ENCODE measurements at places on chromosomes 16 and 17.

DNA sequence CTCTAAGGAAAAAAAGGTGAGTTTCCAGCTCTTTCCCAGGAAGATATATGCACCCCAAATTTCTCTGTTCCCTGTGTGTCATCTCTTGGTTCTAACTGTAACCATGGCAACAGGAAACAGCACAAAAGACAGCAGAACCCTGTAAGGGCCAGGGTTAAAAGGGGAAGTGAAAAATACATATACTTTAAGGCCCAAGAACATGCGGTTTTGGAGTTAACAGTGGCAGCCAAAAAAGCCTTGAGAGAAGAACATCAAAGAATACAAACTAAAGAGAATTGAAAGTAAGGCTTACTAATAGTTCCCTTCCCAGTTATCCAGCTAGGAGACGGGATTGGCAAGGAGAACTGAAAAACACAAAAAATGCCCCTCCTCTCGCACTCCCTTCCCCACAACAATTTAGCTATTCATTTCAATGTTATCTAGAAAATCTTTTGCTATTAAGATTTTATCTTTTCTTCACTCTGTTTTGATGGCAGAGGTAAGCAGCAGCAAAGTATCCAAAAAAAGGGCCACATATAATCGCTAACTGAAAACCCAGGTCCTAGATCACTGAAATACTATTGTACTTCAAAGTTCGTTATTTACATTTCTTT lies 1.5 kb downstream of the SPOP start:
- peak; percentile 67 for DNase-seq

DNA sequence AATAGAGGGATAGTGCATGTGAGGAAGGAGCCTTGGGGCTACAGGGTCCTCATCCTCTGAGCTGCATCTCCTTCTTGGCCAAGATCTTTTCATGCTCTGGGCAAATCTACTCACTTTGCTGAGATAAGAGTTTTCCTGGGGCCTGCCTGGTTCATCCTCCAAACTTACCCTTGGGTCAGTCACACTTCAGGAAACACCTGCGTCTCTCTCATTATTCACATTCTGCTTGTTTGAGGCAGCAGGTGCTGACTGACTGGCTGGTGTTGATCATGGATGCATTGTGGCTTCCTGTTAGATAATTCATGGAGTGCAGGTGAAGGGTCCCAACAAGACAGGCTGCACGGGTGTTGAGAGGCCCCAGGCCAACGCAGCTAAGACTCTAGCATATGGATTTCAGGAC lies 162.6 kb downstream of the SALL1 start:
- DNase-seq, result no peak

DNA sequence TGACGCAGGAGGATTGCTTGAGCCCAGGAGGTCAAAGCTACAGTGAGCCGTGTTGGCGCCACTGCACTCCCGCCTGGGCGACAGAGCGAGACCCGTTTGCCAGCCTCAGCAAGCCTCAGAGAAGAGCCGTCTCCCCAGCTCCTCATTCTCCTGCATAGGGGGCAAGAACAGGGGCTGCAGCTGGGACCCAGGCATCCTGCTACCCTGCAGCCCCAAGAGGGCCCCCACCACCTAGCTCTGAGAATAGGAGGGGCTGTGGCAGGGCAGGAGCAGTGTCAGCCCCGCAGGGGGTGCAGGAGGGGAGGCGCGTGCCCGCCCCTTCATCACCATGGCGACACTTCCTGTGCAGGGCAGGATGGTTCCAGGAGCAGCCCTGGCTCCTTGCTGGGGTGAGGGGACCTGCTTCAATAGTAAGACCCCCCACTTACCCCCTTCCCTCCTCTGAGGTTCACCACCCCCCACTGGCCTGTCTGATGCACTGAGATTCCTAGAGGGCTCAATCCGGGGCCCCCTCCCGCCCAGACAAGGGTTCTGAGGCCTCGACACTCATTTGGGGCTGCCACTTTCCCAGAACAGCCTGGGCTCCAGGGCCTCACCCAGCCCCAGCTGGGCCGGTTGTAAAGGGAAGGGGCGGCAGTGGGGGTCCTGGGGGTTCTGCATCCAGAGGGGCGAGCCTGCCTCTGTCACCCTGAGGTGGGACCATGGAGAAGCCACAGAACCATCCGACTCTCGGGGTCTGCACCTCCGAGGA lies 20.2 kb downstream of the VASN start:
- no peak for DNase-seq

- no peak for DNase-seq
Observed at GRCh38 chr16:49010879-49011278, 270.8 kb downstream of the CBLN1 start.

DNA sequence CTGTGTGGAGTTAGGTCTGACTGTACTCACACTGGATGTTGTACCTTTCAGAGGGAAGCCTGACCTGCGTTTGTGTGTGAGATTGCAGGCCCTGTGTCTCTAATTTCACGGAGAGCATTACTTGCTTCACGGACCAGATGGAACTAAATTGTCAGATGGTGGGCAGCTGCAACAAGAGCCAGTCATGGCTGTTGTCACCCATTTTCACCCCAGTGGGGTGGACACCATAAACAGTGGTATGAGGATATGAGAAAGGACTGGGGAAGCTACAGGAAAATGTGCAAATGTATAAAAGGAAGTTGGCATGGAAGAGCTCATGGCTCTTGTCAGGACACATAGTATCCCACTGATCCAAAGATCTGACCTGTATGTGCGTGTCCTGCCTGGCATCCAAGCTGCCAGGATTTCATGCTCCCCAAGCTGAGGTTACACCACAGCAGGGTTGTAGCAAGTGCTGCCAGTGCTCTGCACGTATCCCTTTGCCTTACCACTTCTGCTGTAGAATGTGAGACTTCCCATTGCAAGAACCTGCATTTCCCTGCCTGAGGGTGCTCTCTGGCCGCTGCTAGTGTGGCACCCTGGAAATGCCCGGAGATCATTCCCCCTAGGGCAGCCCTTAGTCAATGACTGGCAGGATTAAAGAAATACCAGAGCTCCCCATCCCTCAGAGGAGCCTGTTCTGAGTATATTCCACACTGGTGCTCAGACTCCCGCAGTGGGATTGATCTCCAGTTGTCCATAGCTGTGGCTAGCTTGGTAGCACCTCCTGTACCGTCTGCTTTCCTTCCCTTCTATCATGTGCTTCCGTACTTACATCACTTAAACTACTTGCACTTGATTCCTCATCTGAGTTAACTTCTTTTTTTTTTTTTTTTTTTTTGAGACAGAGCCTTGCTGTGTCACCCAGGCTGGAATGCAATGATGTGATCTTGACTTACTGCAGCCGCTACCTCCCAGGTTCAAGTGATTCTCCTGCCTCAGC lies 70.4 kb upstream of the TANC2 start:
- no peak for DNase-seq
